ENCODE measurements at places on chromosomes 3 and 15.

DNA sequence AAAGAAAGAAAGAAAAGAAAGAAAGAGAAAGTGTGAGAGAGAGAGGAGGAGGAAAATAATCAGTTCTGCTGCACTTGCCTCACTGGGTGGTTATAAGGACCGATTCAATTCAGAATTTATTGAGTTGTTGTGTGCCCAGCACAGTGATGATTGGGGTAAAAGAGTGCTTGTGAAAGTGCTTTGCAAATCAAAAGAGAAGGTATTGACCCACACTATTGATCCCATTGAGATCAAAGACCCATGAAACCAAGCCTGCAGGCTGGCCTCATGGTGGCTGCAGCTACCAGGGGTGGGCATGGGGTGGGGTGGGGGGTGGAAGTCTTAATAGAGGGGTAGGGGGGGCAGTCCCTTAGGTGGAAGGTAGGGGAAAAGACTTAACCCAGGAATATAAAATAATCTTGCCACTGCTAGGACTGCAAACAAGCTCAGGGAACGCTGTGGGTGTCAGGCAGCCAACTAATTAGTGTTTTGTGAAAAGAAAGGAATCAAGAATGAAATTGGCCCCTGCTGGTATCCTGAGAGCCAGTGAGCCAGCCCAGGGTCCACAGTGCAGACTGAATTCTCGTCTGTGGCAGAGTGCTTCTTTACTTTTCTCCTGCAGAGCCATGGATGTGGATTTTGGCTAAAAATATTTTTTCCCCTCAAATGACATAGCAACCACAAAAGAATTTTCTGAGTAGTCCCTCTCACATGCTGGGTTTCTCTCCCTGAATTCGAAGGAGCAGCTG lies 34.2 kb downstream of the CLEC3B start:
- no peak for DNase-seq

DNA sequence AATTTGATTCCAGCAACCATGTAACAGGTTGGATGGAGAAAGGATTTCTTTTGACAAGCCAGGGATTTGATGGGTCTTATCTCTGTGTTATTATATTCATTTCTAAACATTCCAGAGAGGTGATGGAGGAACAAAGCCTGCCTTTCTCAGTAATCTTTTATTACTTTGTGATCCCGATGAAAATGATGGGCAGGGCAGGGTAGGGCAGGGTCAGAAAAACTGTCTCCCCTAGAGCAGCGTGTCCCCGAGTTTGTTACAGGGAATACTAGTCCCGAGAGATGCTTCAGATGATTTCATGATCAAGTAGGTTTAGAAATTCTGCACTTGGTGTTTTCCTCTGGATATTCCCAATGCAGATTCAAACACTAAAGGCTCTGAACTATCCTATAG lies 111.8 kb upstream of the RGMA start:
- DNase-seq: no peak

- no peak for DNase-seq
Observed at GRCh38 chr3:170426240-170426797, 7.7 kb downstream of the CLDN11 start.

GRCh38 chr15:51879555-51879954 lies 50.1 kb downstream of the TMOD3 start:
- DNase-seq: no peak

DNA sequence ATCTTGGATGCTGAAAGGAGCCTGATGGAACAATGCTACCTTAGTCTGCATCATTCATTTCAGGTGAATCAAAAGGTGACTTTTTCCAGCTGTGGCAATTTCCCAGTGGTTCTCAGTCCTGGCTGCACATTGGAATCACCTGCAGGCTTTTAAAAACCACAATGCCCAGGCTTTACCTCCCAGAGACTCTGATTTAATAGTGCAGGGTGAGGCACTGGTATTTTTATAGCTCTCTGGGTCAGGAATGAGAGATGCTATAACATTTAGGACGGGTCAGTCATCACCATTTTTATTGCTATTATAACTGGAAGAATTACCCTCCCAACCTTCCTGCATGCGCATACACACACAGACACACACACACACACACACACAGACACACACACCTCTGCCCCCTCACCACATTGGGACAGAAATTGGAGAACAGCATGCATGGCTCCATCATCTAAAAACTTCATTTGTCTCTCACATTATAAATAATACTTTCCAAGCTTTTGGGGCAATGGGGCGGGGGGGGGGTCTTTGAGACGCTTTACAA lies 41.1 kb downstream of the LARP6 start:
- no peak for DNase-seq

DNA sequence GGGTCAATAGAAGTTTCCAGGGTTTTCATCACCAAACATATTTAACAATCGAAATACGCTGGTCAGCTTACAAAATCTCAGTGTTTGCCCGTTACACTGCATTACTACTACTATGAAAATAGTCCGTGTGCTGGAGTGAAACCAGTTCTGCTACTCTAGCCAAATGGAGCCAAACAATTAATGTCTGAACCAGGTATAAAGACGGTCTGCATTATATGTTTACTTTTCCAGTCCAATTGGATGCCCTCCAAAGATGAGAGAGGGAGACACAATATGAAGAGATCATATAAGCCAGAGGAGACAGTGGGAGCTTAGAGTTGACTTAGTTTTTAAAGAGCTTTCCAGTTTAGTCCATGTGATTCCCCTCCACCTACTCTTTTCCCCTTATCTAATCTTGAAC lies 6.3 kb upstream of the DUT start:
- peak; percentile 5 for DNase-seq

- DNase-seq: no peak
Observed at GRCh38 chr15:90762109-90762508, 45.0 kb downstream of the BLM start.

- DNase-seq: no peak
Observed at GRCh38 chr3:180329187-180329586, 272.8 kb upstream of the TTC14 start.

DNA sequence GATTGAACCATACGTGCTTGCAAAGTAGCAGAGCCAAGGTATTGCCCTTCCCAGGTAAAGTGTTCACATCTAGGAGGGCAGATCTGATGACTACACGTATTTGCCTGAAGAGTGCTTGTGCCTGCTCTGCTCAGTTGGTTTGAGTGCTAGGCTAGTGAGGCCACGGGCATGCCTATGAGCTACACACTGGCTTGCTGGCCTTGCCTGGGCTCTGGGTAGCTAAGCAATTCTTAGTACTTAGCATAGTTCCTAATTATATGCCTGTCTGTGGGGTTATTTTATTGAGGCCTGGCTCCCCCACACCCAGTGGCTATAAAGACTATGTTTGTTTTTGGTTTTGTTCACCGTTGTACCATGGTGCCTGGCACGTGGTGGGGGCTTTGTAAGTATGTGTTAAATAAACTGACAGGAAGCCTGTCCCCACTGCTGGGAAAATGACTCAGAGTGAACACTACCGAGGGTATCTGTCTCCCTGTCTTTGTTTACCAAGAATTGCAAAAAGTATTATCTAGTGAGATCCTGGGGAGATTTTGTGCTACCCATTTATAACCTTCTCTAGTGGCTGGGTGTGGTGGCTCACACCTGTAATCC lies 72.1 kb upstream of the ETV5 start:
- DNase-seq: no peak

- DNase-seq: no peak
Observed at GRCh38 chr15:79105141-79105540, 14.6 kb upstream of the RASGRF1 start.

DNA sequence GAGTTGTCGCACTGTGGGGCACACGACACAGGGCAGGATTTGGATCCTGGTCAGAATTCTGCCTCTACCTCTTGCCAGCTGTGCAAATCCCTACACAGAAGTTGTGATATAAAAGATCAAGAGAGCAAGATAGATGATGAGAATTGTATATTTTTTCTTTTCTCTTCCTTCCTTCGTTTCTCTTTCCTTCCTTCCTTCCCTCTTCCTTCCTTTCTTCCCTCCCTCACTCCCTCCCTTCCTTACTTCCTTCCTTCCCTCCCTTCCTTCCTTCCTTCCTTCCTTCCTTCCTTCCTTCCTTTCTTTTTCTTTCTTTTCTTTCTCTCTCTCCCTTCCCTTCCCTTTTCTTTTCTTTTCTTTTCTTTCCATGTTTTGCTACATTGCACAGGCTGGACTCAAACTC lies 12.0 kb upstream of the AHSG start:
- no peak for DNase-seq

DNA sequence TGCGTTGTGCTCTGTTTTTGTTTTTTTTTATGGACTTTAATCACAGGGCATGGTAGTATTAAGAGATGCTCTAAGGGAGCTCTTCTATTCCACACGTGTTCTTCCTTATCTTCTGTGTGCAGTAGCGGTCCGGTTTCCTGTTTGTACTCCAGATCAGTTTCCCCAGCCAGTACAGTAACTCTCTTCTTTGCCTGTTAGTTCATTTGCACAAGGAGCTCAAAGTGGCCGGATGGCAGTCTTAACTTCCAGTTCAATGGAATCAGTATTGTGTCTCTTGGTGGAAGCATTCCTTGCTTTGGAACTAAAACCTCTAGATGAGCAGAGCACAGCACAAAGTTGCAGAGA lies 122.0 kb downstream of the KLF13 start:
- no peak for DNase-seq

DNA sequence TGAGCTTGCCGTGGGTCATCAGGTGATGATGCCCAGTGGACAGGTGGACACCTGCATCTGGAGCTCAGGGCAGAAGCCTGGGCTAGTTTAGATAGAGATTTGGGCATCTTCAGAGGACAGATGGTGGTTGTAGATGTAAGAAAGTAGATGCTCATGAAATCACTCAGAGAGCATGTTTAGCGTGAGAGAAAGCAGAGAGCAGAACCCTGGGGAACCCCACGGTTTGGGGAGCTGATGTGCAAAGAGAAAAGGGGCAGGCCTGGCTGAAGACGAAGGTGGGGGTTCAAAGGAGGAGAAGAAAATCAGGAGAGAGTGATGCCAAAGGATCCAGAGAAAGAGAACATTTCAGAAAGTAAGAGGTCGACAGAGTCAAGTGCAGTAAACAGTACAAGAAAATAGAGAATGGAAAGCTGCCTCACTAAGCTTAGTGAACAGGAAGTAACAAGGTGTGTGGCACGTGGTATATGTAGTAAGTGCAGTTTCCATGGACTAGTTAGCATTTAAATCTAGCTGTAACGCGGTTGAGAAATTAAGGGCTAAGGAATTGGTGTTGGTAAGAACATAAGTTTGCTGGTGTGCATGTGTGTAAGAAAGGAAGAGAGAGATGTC lies 13.5 kb downstream of the TIGIT start:
- no peak for DNase-seq

GRCh38 chr15:34722439-34722836 lies 32.4 kb downstream of the GJD2 start:
- no peak for DNase-seq

DNA sequence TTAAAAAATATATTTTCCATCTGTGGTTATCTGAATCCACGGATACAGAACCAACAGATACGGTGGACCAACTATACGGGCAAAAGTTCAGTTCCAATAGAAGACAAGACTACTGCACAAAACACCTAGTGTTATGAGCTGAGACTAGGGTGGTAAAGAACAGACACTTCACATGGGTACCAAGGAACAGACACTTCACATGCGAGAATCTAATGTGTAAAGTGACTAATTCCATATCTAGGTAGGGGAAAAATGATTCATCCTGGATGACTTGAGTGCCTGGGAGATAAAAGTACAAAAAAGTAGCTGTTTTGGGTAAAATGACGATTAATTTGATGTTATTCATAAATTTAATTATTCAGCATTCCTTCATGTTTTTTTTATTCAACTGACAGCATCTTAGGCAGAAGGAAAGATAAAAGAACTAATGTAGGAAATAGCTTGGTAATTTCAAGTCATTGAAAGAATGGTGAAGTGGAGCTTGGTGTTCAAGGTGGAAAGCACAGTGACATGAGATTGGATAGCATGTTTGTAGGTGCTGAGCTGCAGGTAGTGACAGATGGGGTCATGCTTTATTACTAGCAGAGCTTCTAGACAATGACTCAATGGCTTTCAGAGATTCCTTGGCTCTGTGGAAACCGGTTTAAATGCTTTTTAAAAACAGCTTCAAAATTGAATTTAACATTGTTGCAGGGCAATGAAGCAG lies 5.2 kb downstream of the CD200 start:
- DNase-seq: no peak

DNA sequence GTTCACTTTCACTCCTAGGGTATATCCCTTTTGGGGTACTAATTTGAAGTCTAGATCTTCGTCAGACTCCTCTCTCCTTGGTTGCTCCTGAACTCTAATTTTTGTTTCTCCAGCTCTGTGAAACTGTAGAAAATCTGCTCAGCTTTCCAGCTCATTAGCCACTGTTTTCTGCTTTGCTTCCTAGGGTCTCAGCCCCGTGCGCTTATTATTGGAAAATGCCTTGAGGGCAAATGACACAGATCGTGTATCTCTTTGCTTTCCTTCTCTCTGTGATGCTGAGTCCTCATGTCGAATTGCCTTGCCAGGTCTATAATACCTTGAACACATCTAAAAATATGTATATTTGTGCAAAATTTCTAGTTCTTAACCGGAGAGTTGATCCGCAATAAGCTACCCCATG lies 731.1 kb downstream of the EDEM1 start:
- DNase-seq: no peak

- DNase-seq: no peak
Observed at GRCh38 chr3:142105991-142106390, 43.4 kb downstream of the TFDP2 start.

- DNase-seq: no peak
Observed at GRCh38 chr3:196274585-196274984, 12.9 kb downstream of the PCYT1A start.

DNA sequence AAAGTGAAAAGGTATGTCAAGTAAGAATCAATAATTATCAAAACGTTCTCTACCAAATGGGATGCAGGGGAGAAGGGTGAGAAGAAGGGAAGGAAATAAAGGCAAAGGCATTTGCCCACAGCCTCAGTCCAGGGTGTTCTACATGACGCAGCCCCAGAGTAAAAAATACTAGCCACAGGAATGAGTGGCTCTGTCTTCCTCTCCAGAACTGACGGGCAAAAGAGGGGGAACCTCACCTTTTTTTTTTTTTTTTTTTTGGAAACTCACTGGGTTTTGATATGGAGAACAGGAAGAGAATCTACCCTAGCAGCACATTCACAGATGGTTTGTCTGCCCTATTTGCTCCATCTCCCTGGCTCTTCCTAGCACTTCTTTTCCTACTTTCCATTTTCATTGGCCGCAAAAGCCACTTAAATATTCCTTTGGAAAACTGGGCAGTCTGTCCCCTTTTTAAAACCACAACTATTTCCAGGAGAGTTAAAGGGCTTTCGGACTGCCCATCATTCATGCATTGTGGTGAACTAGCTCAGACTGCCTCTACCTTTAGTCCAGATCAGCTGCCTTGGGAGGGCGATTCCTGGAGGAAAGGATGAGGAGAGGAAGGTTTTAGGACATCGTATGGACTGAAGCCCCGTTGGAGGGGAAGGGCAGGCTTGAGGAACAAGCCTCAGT lies 28.2 kb downstream of the B3GNT5 start:
- DNase-seq: no peak

GRCh38 chr3:177379045-177379444 lies 181.8 kb upstream of the TBL1XR1 start:
- DNase-seq: no peak

DNA sequence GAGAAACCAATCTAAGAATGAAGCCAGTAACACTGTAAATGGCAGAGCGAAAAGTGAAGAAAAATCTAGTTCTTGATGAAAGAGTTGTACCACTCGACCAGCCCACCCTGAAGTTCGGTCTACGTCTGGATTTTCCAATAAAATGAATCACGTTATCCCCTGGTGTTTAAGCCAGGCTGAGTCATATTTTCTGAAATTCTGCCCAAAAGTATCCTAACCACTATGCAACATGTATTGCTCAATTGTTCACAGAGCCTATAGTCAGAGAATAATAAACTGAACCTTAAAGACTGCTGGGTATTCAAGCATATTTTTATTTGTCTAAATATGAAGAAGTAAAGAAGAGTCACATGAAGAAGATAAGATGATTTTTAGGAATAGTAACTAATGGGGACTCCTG lies 245.7 kb downstream of the FGF12 start:
- no peak for DNase-seq

Measured in NCI-H1930 (cell line).